ENCODE measurements at places on chromosomes 2 and 18.
A peak's percentile ranks its signal among the peaks of the same experiment; 100 is the strongest.

DNA sequence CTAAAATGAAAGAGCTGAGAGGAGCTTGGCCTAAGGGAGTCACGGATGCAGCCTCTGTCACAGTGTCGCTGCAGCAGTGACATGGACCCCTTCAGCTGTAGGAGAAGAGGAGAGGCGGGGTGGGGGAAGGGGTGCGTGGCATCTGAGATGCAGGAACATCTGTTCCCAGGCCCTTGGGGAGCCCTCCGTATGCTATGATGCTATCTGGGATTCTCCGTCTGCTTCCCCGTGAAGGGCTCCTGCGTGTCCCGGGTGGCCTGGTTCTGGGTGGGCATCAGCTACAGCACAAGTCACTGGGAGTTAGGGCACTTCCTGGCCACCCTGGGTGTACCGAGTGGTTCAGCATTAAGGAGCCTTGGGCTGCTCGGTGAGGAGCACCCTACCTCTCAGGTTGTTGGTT, 35.6 kb upstream of the B3GNT7 start:
- DNase-seq: no peak

- DNase-seq: no peak
These were observed 7.9 kb downstream of the SS18 start for GRCh38 chr18:26082475-26082874.

GRCh38 chr2:21111012-21111411, 12.8 kb upstream of the TDRD15 start:
- DNase-seq: no peak

DNA sequence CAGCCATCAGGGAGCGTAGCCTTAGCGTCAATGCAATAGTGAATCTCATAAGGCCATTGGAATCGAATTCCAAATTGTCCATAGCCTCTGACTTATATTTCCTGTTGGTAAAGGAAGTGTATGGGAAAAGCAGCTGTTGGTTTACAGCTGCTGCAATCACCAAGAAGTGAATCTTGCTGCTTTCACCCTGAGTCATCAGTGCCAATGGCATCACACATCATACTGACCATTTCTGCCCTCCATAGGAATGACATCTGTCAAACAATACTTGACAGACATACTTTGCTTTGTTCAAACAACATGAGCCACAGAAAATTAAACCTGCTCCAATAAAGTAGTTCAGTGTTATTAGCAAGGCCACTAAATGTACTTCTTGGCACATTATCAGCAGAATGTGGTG, 111.2 kb upstream of the KLHL29 start:
- no peak for DNase-seq

GRCh38 chr2:97798416-97798815, 85.0 kb downstream of the ZAP70 start:
- DNase-seq: no peak

DNA sequence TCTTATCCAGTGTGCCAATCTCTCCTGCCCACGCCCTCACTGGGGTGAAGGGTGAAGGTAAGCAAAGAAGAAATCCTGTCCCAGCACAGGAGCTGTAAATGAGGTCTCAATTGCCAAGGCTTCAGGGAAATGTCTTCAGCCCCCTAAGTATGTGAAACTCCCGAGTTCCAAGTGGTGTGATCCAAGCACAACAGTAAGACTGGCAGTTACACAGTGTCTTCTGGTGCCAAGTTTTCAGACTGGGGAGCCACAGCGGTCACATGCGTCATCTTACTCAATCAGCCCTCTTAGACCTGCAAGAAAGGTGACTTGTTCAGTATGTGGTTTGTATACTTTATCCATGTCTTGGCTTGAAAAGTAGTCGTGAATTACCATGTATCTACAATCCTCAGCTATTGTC, 55.0 kb upstream of the SPRED2 start:
- no peak for DNase-seq

- DNase-seq: no peak
These were observed 103.4 kb upstream of the NPAS2 start for GRCh38 chr2:100716581-100716980.

- DNase-seq: no peak
These were observed 407.8 kb upstream of the CDH2 start for GRCh38 chr18:28584731-28585130.

- DNase-seq: peak; percentile 61
These were observed 132.1 kb downstream of the MBP start for GRCh38 chr18:77000527-77000926.

DNA sequence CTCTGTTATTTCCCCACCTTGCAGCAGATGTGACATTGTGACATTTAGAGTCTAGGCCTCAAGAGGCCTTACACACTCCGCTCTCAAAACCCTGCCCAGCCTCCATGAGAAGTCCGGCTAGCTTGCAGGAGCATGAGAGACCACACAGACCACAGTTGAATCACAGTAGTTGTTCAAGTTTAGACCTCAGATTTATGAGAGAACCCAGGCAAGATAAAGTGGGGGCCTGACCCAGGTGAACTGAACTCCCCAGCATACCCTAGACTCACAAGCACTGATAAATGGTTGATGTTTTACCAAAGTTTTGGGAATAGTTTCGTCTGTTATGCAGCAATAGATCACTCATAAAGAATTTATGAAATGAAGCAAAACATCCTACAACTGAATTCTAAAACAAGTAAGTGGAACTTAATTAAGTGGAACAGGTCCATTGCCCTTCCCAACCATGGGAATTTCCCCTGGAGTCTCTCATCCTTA, 4.7 kb upstream of the STAT1 start:
- peak; percentile 16 for DNase-seq

DNA sequence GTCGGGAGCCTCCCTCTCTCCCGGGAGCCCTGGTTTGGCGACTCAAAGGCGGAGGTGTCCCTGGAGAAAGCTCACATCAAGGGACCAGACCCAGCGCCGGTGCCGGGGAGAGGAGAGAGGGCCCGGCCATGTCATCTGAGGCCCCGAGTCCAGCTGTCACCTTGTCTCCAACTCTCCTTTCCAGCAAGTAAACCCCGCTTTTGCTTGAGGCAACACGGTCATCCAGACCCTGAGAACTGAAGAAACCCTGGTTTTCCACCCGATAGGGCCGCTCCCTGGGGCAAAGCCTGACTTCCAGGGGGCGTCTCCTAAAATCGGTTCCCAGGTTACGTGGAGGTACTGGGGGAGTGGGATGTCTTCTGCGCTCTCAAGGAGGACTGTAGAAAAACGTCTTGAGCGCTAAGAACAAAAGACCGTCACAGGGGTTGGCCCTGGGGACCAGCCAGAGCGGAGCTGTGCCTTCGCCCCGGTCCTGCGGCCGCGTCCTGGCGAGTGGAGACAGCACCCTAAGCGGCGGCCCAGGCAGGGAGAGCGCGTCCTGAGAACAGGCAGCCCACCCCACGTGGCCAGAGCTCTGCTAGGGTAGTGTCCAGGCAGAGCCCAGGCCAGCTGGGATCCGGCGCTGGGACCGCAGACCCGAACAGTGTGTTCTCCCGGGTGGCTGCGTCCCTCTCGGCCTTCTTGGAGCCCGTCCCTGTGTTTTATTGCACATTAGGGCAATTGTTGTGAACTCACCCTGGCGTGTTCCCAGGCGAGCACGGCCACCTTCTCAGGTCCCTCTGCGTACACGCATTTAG, 55.7 kb downstream of the TMEM18 start:
- no peak for DNase-seq

DNA sequence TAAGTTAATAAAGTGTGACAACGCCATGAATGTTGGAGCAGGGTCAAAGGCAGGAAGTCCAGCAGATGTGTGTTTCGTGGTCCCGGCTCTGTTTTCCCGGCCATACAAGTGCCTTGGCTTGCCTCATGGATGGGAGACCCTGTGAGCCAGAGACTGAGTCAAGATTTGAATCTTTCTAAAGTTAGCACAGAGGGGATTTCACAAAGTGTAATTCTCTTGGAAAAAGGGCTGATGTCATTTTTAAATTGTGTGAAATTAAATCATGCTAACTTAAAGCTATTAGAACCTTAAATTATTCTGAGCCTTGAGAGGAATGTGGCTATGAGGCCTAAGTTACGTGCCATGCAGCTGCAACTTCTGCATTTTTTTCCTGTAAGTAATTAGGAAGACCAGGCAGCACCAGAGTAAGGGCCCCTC, 38.3 kb upstream of the RALBP1 start:
- no peak for DNase-seq

DNA sequence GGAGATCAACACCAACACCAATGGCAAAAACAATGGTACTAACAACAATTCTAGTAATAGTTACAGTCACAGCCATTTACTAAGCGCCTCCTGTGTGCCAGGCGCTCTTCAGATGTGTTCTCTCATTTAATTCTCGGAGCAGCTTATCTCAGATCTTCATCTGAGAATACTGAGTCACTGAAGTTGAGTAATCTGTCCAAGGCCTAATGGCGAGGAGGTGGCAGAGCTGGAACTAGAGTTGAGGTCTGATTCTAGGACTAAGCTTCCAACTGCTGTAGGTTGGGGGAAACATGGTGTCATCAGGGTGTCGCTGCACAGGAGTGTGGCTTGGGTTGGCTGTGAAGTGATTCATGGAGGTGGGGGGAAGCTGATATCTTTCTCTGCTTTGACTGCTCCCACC, 156.1 kb downstream of the DYSF start:
- DNase-seq: no peak

GRCh38 chr2:211941216-211941747, 597.3 kb downstream of the ERBB4 start:
- no peak for DNase-seq

DNA sequence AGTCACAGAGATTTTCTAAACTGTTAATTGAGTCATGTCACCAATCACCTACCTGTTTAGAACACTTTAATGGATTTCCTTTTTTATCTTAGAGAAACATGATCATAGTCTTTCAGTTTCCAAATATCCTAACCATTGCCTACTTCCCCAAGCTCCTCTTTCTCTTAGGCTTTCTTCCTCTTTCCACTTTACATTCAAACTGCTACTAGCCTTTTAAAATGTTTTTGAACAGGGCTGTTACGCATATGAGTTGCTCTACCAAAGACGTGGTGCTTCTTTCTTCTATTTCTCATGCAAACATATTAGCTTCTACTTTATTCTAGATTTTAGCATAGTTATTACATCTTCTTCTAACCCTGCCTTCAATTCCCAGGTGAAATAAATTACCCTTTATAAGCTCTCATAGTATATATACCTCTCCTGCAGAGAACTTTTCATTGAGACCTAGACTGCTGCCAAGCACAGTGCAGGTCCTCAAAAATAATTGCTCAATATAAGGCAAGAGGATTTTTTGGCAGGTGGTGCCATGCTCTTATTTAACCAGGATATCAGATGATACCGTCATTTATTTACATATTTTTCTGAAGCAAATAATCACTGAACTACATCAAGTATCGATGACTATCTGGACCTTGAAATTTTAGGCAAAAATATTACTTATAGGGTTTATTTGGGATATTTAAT, 937.1 kb downstream of the TSN start:
- DNase-seq: no peak

- DNase-seq: peak; percentile 66
These were observed 59.4 kb downstream of the DGKD start for GRCh38 chr2:233413559-233414272.
